Chondrocyte (in vitro differentiated cells): ENCODE measurements at places on chromosomes 13 and 19.

DNA sequence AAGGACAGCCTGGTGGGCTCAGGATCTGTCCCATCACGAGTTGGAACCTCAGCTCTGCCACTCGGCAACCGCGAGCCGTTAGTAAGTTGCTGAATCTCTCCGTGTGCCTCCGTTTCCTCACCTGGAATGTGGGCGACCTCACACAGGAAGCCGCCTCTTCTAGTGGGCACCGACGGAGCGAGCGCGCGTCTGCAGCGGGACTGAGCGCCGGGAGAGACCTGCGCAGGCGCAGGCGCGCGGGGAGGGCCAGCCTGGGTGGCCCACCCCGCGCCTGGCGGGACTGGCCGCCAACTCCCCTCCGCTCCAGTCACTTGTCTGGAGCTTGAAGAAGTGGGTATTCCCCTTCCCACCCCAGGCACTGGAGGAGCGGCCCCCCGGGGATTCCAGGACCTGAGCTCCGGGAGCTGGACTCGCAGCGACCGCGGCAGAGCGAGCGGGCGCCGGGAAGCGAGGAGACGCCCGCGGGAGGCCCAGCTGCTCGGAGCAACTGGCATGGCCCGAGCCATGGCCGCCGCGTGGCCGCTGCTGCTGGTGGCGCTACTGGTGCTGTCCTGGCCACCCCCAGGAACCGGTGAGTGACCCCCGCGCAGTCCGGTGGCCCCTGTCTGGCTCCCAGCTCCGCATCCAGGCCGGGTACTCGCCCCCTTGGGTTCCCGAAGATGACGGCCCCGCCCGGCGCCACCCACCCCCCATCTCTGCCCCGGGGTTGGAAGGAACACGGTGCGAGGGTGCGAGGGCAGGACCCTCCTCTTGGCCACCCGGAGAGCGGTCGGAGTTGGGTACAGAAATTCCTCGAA is at the start of gene PVR:
Gene PVR, plus strand, starts transcription at position 306 of the 797 bp plus-strand sequence. Its CDS starts 187 bp downstream, at position 493.
- DNase-seq = no peak
- peaks cover 52% of the 10 kb centered on the region for H3K4me1 ChIP-seq
- no peaks in the 10 kb centered on the region for H3K27me3 ChIP-seq
- peak within 1 kb of the TSS; percentile 90 for H3K27ac ChIP-seq
- peak within 1 kb of the TSS; percentile 90 for H3K4me3 ChIP-seq

GRCh38 chr19:7863971-7864689 is 10.1 kb downstream of the PRR36 start:
- H3K36me3 ChIP-seq = no peaks in the 10 kb centered on the region
- no peak overlapping the region for H3K27ac ChIP-seq
- peaks cover 3% of the 10 kb centered on the region for H3K27me3 ChIP-seq
- H3K4me1 ChIP-seq = peaks cover 9% of the 10 kb centered on the region
- H3K4me3 ChIP-seq = no peak overlapping the region
- DNase-seq = no peak

DNA sequence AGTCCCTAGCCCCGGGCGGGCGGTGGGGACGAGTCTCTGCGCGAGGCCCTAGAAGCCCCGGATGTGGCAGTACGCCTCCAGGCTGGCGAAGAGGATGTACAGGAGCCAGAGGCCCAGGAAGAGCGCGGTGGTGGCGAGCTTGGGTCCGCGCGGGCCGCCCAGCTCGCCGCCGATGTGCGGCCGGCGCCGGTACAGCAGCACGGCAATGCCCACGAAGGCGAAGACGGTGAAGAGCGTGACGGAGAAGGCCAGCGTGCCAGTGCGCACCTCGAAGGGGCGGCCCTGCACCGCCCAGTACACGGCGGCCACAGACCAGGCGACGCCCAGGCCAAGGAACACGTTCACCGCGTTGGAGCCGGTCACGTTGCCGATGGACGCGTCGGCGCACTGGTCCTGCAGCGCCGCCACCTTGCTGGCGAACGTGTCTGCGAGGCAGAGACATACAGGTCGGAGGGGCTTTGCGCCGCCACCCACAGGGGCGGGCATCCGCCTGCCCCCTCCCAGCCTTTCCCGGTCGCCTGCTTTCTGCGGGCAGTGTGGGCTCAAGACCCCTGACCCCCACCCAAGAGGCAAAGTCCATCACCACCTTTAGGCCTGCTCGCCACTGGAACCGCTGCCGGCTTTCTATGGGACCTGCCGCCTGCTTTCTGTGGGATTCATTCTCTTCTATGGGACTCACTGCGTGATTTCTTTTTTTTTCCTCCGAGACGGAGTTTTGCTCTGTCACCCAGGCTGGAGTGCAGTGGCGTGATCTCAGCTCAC is 10.9 kb upstream of the MEIS3 start:
- H3K36me3 ChIP-seq = no peaks in the 10 kb centered on the region
- DNase-seq = no peak

DNA sequence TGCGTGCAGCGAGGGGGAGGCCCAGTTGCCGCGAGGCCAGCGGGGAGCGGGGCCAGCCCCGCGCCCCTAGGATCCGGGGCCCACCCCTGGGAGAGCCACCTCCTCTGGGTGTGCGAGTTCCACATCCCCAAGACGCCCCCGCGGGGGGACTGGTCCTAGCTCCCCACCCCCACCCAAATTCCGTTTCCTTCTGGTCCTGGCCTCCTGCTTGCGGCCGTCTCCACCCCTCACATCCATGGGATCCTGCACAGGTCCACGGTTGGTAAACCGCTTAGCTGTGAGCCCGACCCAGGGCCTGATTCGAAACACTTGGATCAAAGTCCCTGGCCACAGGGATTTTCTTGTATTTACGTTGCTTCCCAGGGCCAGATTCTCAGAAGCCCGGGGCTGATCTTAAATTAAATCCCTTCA is 324 bp upstream of the FBXO17 start:
- DNase-seq = no peak
- peaks cover 4% of the 10 kb centered on the region for H3K36me3 ChIP-seq
- H3K27ac ChIP-seq = peak overlapping the region; percentile 99
- no peaks in the 10 kb centered on the region for H3K27me3 ChIP-seq
- peaks cover 22% of the 10 kb centered on the region for H3K4me1 ChIP-seq

DNA sequence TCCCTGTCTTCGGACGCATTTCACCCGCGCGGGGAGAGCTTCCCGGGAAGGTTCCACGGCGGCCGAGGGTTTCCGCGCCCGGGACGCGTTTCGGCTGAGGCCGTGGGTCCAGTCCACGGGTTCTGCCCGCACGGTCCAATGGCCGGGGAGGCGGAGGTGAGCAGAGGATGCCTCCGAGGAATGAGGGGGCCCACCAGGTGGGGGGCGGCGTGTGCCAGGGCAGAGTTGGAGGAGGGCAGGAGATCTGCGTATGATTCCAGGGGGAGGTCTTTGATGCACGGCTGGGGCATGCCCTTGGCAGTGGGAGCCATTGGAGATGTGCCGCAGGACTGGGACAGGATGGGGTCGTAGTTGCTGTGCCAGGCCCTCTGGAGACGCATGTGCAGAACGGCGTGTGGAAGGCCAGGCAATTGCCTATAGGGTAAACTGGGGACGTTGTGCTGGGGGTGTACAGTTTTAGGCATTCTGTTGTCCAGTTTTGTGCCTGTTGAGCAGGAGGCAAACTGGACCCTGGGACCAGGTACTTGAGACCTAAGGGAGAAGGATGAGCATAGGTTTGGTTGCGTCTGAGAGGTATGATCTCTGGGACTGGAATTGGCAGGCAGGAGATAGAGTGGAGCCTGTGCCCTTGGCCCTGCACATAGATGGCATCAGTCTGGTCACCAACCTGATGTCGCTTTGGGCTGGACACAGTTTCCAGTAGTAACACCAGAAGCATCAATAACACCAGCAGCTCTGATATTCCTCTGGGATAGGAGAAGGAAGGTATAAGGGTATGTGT is 751 bp downstream of the ZNF584 start:
- H3K36me3 ChIP-seq = peaks cover 2% of the 10 kb centered on the region
- peak overlapping the region; percentile 90 for H3K4me3 ChIP-seq
- no peaks in the 10 kb centered on the region for H3K27me3 ChIP-seq

DNA sequence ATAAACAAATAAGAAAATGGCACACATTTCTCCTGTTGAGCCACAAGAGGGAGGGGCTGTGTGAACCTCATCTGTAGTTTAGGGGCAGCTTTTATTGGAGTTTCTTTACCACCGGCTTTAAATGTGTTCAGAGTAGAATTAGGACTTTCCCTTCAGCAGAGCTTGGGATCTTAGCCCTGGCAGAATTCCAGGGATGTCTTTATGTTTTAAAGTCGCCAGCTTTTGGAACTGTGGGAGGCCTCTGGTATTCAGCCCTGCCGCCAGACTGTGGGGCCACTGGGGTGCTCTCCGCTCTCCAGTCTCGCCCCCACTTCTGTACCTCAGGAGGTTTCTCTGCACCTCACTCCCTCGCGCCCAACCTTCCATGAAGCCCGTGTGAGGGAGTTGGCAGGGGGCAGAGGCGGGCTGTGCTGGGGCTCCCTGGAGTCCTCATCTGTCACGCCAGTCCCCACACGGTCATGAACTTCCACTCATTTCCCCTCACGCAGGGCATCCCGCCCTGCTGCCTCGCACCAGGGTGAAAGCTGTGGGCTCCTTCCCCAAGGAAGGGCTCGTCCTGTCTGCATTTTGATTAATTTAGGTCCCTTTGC is 31.5 kb downstream of the CCDC8 start:
- peaks cover 41% of the 10 kb centered on the region for H3K36me3 ChIP-seq
- H3K4me3 ChIP-seq = no peak overlapping the region
- no peak overlapping the region for H3K27ac ChIP-seq

- no peaks in the 10 kb centered on the region for H3K4me1 ChIP-seq
- no peak overlapping the region for H3K27ac ChIP-seq
- DNase-seq = no peak
- no peaks in the 10 kb centered on the region for H3K36me3 ChIP-seq
Measured at GRCh38 chr13:22735011-22735995, 445.5 kb upstream of the SGCG start.

GRCh38 chr19:46928951-46929350 is 68.2 kb downstream of the ARHGAP35 start:
- H3K27me3 ChIP-seq = no peaks in the 10 kb centered on the region
- H3K4me3 ChIP-seq = no peak overlapping the region
- peak overlapping the region; percentile 68 for H3K27ac ChIP-seq
- no peak for DNase-seq
- H3K4me1 ChIP-seq = peaks cover 88% of the 10 kb centered on the region

DNA sequence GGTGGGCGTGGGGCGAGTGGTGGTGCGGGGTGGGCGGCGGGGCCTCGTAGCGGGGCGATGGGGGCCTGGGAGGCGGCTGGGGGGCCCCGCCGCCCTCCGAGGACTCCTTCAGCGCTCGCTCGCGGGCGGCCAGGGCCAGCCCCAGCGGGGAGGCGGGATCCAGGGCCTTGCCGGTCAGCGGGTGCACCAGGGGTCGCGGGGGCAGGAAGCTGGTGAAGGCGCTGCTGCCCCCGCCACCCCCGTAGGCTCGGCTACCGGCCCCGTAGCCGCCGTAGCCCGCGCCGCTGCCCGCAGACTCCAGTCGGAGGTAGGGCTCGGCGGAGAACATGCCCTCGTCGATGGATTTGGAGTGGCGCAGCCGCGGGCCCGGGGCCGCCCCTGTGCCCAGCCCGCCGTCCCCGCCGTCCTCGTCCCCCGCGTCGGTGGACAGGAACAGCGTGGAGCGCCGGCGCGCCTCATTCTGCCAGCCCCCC is 18.6 kb downstream of the C19orf81 start:
- H3K4me3 ChIP-seq = no peak overlapping the region
- no peak for DNase-seq
- no peaks in the 10 kb centered on the region for H3K4me1 ChIP-seq

DNA sequence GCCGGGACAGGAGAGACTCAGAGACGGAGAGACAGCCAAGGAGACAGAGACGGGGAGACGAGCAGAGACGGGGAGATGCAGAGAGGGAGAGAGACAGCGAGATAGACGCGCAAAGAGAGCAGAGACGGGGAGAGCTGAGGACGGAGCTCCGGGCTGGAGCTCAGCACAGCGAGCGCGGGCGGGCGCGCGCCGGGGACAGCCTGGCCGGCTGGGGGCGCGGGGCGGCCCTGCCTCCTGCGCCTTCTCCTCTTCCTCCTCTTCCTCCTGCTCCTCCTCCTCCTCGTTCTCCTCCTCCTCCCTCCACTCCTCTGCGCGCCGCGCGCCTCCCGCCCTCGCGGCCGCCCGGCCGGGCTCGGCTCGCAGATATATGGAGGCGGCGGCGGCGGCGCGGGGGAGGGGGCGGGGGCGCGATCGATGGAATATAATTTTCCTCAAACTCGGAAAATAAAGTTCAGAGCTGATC is at the start of gene ERFL:
Gene ERFL, minus strand, starts transcription at position 229 of the 463 bp plus-strand sequence. CDS start 15,530 bp downstream, outside the sequence.
- peaks cover 3% of the 10 kb centered on the region for H3K36me3 ChIP-seq
- no peak within 1 kb of the TSS for H3K27ac ChIP-seq
- H3K27me3 ChIP-seq = peaks cover 38% of the 10 kb centered on the region
- peaks cover 7% of the 10 kb centered on the region for H3K4me1 ChIP-seq
- peak within 1 kb of the TSS; percentile 75 for H3K4me3 ChIP-seq
- DNase-seq = no peak

- peaks cover 72% of the 10 kb centered on the region for H3K4me1 ChIP-seq
- no peaks in the 10 kb centered on the region for H3K36me3 ChIP-seq
- no peak for DNase-seq
Measured at GRCh38 chr13:39415008-39415802, 187.8 kb downstream of the LHFPL6 start.

- no peak for DNase-seq
- H3K27me3 ChIP-seq = no peaks in the 10 kb centered on the region
- peak overlapping the region; percentile 89 for H3K27ac ChIP-seq
- H3K4me3 ChIP-seq = no peak overlapping the region
- H3K4me1 ChIP-seq = peaks cover 57% of the 10 kb centered on the region
Measured at GRCh38 chr13:105343134-105343806, 1192.2 kb downstream of the EFNB2 start.

DNA sequence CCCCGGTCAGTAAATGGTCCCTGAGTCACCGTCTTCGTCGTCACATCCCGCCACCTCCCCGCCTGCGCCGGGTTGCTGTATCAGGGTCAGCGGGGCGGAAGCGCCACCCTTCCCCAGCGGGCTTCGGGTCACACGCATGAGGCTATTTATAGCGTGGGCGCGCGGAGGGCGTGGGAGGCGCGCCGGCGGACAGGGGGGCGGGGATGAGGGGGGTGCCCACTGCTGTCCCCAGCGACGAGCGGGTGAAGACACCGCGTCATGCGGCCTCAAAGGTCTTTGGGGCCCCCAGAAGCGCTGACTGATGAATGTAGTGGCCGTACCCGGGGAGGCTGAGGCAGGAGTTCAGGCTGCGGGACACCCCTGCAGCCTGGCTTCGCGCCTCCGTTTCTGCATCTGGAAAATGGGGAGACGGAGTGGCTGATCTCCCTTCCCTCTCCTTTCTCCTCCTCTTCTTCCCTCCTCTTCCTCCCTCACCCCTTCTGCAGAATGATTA is 7.9 kb downstream of the UNC13A start:
- no peaks in the 10 kb centered on the region for H3K36me3 ChIP-seq
- H3K4me3 ChIP-seq = peak overlapping the region; percentile 59
- peaks cover 27% of the 10 kb centered on the region for H3K4me1 ChIP-seq
- H3K27ac ChIP-seq = peak overlapping the region; percentile 84

- no peak overlapping the region for H3K27ac ChIP-seq
- H3K27me3 ChIP-seq = no peaks in the 10 kb centered on the region
- H3K4me3 ChIP-seq = no peak overlapping the region
Measured at GRCh38 chr13:71290963-71291841, 575.8 kb downstream of the DACH1 start.

GRCh38 chr13:111508164-111508870 is 187.9 kb downstream of the TEX29 start:
- H3K27me3 ChIP-seq = peaks cover 33% of the 10 kb centered on the region
- peaks cover 5% of the 10 kb centered on the region for H3K4me1 ChIP-seq
- H3K27ac ChIP-seq = no peak overlapping the region
- DNase-seq = no peak
- H3K36me3 ChIP-seq = no peaks in the 10 kb centered on the region

- no peaks in the 10 kb centered on the region for H3K27me3 ChIP-seq
- no peak for DNase-seq
- no peak overlapping the region for H3K27ac ChIP-seq
- no peaks in the 10 kb centered on the region for H3K4me1 ChIP-seq
- H3K4me3 ChIP-seq = no peak overlapping the region
- no peaks in the 10 kb centered on the region for H3K36me3 ChIP-seq
Measured at GRCh38 chr13:83151308-83151660, 731.0 kb downstream of the SLITRK1 start.

- no peaks in the 10 kb centered on the region for H3K36me3 ChIP-seq
- no peaks in the 10 kb centered on the region for H3K27me3 ChIP-seq
- no peaks in the 10 kb centered on the region for H3K4me1 ChIP-seq
- no peak for DNase-seq
- H3K4me3 ChIP-seq = no peak overlapping the region
- no peak overlapping the region for H3K27ac ChIP-seq
Measured at GRCh38 chr13:47696674-47697073, 304.4 kb downstream of the SUCLA2 start.
